ENCODE measurements at places on chromosomes 13 and 19.

DNA sequence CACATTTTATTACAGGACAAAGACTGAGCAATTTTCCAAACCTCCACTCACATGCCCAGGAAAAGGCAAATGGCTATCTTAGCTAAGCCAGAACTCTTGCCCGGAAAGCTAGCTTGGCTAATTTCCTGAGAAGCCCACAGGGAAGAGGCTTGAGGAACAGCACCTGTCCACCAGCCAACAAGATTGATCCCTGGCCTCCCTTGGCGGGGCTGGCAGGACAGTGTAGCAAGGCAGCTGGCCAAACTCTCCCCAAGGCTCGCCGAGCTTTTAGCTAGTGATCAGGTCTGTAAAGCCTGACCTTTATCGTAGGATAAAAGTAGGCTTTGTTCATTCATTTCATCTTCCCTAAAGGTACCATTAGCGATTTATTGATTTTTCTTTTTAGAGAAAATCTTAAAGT lies 101.4 kb downstream of the UQCRFS1 start:
- DNase-seq, result no peak

DNA sequence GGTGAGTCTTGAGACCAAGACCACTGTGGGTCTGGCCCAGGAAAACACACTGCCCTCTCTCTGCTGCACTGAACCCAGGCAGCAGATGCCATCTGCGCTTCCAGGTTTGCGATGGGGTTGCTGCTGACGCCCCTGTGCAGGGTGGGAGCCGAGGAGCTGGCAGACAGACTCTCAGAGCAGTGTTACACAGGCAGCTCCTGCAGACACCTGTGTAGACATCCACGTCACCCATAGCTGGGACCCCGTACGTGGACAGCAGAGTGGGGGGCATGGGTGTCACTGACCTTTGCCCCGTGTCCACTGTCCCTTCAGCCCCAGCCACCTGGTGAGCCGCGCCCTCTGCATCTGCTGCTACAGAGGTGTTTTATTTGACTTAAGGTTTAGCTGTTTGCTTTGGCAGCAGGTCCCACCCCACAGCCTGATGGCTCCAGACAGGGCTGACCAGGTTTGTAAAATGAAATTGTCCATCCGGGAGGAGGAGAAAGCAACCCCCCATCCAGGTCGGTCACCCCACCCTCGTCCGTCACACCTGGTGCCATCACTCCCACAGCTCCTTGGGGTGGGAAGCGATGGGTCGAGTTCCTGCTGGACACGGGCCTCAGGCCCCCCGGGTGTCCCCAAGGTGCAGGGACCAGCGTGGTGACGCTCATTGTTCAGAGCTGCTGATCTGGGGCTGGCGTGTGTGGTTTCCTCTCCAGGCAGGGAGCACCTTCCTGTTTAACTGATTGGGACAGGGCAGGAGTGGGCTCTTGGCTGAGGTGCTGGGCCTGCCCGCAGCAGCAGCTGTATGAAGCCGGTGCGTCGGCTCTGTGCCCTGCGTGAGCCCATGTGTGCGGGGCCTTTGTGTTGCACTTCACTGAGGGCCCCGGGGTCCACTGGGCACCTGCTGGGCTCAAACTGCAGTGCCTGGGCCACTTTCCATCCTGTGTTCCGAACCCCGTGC lies 28.4 kb downstream of the MCF2L start:
- DNase-seq, result no peak

- no peak for DNase-seq
These were observed 145.6 kb upstream of the FRY start for GRCh38 chr13:31885994-31886393.

GRCh38 chr19:6925801-6926751 lies 38.7 kb downstream of the ADGRE1 start:
- no peak for DNase-seq

GRCh38 chr13:52852444-52852843 lies 4.0 kb upstream of the PCDH8 start:
- DNase-seq, result no peak

GRCh38 chr19:14562660-14563589 lies 8.9 kb downstream of the NDUFB7 start:
- no peak for DNase-seq

Data from activated CD8-positive, alpha-beta memory T cell treated with anti-CD3 and anti-CD28 coated beads, Interleukin-2, amount 50 U/mL, for 4 hours (primary cell).